Naive thymus-derived CD8-positive, alpha-beta T cell (primary cell): ENCODE measurements at places on chromosomes 4 and X. TPM values are rescaled to one million over a fixed set of nuclear protein-coding genes. Genes with fewer than 3 reads are reported as not detected.
A peak's percentile ranks its signal among the peaks of the same experiment; 100 is the strongest.

GRCh38 chr4:158253350-158253980 is 43.2 kb downstream of the TMEM144 start:
- peak; percentile 29 for DNase-seq

DNA sequence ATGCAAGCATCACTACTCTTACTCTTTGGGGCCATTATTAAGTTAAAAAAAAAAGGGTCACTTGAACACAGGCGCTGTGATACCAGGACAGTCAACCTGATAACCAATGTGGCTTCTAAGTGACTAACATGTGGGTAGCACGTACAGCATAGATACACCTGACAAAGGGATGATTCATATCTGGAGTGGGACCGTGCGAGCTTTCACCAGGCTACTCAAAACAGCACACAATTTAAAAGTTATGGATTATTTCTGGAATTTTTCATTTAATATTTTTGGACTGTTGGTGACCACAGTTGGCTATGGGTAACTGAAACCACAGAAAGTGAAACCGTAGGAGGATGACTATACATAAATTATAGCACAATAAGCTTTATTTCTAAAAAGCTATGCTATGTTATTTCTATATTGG is 113.8 kb upstream of the STIM2 start:
- no peak for DNase-seq

DNA sequence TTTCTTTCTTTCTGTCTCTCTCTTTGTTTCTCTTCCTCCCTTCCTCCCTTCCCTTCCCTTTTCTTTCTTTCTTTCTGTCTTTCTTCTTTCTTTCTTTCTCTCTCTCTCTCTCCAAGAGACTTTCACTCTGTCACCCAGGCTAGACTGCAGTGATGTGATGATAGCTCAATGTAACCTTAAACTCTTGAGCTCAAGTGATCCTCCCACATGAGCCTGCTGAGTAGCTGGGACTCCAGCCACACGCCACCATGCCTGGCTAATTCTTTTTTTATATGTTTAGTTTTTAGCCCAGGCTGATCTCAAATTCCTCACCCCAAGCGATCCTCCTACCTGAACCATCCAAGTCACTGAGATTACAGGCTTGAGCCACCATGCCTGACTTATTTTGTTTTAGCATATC is 64.3 kb upstream of the EMCN start:
- no peak for DNase-seq

GRCh38 chr4:177313263-177313662 is 3.6 kb downstream of the NEIL3 start:
- DNase-seq: no peak

DNA sequence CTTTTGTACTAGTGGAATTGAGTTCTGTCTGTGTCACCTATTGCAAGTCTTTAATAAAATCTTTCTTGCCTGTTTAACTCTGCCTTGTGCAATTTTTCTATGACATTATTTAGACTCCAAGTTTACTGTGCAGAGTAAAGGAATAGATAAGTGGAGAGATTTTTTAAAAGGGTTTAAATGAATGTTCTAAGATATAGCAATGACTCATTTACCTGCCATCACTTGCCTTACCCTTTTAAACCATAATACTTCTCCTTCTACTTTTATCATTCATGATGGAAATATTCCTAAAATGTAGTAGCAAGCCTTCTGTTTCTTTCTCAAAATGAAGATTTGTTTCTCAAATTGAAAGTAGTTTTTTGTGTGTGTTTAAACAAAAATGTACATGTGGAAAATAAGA is 782.8 kb upstream of the MAGEB2 start:
- no peak for DNase-seq

DNA sequence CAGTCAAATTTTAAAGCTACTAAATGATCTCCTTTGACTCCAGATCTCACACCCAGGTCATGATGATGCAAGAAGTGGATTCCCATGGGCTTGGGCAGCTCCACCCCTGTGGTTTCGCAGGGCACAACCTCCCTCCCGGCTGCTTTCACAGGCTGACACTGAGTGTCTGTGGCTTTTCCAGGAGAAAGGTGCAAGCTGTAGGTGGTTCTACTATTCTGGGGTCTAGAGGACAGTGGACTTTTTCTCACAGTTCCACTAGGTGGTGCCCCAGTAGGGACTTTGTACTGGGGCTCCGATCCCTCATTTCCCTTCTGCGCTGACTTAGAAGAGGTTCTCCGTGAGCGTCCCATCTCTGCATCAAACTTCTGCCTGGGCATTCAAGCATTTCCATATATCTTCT is 845.2 kb downstream of the PCDH18 start:
- no peak for DNase-seq

TRIM61 gene
- 2.1 TPM for total RNA-seq

PFKFB1 gene
- total RNA-seq: 0.44 TPM

MAGEA11 gene
- total RNA-seq: not detected

MAGEB10 gene
- not detected for total RNA-seq

SHROOM2 gene
- not detected for total RNA-seq

XAGE1A gene
- not detected for total RNA-seq

P2RY8 gene
- total RNA-seq: 131 TPM
